ENCODE measurements at places on chromosomes 5 and 9.

GRCh38 chr9:130198501-130199179 lies 26.4 kb downstream of the NCS1 start:
- DNase-seq, result no peak

- DNase-seq, result no peak
These were observed 22.4 kb upstream of the TRIM52 start for GRCh38 chr5:181283347-181283746.

DNA sequence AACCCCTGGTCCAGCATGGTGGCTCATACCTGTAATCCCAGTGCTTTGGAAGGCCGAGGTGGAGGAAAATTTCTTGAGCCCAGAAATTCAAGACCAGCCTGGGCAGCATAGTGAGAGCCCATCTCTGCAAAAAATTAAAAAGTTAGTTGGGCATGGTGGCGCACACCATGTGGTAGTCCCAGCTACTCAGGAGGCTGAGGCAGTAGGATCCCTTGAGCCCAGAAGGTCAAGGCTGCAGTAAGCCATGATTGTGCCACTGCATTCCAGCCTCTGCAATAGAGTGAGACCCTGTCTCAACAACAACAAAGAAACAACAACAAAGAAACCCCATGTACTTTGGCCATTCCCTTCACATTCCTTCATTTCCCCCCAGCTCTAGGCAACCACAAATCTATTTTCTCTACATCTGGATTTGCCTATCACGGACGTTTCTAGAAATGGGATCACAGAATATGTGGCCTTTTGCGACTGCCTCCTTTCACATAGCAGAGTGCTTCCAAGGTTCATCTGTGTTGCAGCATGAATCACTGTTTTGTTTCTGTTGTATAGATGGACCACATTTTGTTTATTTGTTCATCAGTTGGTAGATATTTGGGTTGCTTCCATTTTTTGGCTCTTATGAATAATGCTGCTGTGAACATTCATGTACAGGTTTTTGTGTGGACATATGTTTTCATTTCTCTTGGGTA lies 17.9 kb downstream of the MIGA2 start:
- DNase-seq, result no peak

- DNase-seq, result no peak
These were observed 103.3 kb downstream of the C5orf15 start for GRCh38 chr5:133865113-133865512.

GRCh38 chr5:7436521-7436920 lies 40.6 kb downstream of the ADCY2 start:
- DNase-seq, result peak; percentile 54

Measured in NCI-H510A treated with DMSO at 0.1 percent for 48 hours (cell line).